Kidney capillary endothelial cell (primary cell): ENCODE measurements at places on chromosomes 2 and 18.

- DNase-seq = no peak
Measured at GRCh38 chr2:181304011-181304844, 153.0 kb upstream of the ITGA4 start.

DNA sequence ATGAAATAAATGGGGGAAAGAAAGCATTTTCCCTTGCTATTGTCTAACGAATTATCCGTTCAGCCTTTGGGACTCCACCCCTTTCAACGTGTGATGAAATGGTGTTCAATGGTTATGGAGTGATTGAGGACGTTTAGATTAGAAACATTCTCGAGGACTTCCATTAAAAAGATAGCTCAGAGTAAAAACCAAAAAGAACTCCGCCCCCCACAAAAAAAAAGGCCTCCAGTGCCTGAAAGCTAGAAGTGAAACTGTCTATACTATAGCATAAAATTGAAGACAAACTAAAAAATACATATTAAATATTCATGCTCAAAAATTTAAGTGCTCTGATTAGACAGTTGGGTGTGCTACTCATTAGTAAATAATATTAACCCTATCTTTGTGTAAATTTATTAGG is 3.0 kb upstream of the ZNF516 start:
- no peak for DNase-seq

- DNase-seq = peak; percentile 95
Measured at GRCh38 chr18:58362027-58362575, 266.8 kb downstream of the ALPK2 start.

DNA sequence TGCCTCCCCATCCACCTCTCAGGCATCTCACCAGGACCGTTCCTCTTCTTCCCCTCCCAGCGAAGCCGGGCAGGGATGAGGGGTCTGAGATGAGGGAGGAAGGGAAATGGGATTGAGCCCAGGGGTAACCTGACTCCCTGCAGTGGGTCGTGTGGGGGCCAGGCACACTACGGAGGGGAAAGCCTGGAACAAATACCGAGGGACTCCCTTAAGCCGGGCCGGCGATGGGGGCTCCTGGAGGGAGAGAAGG is 250 bp upstream of the SPEG start:
- no peak for DNase-seq

DNA sequence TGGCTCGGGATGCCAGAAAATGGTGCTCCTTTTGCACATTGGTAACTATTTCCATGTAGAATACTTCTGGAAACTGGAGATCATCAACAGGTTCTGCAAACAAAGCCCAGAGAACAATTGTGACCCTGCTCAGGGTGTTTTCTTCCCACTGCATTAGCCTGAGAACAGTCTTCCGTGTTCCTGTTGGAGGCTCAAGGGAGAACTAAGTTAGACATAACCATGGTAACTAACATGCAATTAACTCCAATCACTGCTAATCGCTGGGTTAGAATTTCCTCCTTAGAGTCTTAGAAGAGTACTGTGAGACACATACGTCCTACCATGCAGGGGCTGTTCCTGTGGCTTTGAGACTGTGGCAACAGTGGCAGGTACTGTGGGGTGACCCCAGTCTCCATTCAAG is 36.0 kb upstream of the PDIA6 start:
- DNase-seq = no peak

GRCh38 chr2:19036091-19036490 is 322.3 kb downstream of the OSR1 start:
- no peak for DNase-seq

GRCh38 chr18:35010993-35011392 is 30.2 kb upstream of the MAPRE2 start:
- no peak for DNase-seq

DNA sequence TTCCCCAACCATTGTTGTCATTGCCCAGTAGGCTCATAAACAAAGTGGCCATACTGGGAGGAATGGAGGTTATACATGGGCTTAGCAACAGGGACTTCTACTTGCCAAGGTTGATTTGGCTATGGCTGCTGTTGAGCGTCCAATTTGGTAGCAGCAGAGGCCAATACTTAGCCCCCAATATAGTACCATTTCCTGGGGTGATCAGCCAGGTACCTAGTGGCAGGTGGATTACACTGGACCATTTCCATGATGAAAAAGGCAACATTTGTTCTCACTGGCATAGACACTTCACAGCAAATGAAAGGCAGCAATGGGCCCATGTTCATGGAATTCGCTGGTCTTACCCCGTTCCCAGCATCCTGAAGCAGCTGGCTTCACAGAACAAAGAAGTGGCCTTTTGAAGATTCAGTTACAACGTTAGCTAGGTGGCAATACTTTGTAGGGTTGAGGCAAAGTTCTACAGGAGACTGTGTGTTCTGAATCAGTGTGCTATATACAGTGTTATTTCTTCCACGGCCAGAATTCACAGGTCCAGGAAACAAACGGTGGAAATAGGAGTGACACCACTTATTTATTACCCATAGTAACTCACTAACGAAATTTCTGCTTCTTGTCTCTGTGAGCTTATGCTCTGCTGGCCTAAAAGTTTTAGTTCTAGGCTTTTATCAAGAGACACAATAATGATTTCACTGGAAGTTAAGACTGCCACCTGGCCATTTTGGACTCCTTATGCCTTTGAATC is 37.5 kb downstream of the FBXO11 start:
- DNase-seq = no peak

GRCh38 chr2:231764760-231765159 is 16.3 kb downstream of the PDE6D start:
- DNase-seq = no peak

- peak; percentile 71 for DNase-seq
Measured at GRCh38 chr2:16666449-16666801, 791 bp upstream of the CYRIA start.

GRCh38 chr2:150676747-150677383 is 189.4 kb upstream of the RND3 start:
- DNase-seq = no peak

DNA sequence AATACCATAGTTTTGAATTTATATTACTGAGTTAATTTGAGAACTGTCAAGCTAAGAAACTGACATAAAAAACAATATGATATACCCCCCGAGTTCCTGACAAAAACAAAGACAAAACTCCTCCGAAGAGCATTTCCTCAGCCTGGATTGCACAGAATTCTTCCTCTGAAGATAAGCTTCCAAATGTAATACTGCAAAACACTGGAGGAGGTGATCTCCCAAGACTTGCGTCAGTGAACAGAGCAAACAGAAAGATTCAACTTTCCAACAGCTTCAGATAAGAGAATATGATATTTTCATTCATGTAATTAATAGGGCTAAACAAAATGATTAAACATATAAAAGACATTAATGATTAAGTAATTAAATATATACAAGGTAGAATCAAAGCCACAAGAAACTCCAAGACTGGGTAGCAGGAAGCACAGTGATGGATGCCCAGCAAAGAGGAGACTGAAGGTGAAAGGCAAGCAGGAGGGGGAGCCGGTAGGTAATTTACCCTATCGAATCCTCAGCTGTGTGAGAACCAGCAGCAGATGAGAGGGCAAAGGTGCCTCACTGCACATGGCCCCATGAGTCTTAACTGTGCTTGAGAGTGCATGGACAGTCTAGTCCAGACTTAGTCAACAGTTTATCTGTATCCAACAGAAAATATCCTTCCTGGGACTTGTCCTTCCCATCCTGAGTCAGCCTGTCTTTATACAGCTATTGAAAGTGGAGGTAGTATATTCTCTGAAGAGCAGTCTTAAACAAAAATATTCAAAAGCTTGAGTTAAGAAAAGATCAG is 18.3 kb upstream of the SERPINB3 start:
- DNase-seq = no peak

GRCh38 chr18:48703418-48703817 is 164.6 kb downstream of the CTIF start:
- no peak for DNase-seq

DNA sequence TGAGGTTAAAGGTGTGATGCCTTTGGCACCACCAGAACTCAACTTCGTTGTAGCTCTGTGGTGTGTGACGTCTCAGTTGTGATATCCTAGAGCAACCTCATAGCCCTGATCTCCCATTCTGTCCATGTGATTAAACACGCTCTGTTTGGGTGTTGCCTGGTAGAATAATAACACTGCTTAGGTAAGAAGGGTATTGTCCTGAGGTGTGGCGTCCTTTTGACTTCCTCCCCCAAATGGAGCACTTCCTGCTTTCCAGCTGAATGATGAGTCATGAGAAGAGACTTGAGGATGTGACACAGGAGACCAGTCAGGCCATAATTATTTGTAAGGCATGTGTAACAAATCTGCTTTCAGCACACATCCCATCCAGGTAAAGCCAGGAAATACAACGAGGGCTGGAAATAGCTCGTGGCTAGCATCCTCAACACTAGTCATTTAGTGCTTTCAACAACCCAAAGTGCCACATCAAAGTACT is 100.7 kb downstream of the RAPGEF4 start:
- DNase-seq = peak; percentile 100

GRCh38 chr2:26429779-26430578 is 28.3 kb downstream of the DRC1 start:
- no peak for DNase-seq

DNA sequence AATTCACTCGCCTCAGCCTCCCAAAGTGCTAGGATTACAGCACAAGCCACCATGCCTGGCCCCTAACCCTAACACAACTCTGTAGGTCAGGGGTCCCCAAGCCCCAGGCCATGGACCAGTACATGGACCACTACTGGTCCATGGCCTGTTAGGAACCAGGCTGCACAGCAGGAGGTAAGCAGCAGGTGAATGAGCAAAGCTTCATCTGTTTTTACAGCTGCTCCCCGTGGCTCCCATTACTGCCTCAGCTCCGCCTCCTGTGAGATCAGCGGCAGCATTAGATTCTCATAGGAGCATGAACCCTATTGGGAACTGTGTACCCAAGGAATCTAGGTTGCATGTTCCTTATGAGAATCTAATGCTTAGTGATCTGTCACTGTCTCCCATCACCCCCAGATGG is 201.7 kb downstream of the NRP2 start:
- no peak for DNase-seq

GRCh38 chr2:18856765-18857164 is 267.4 kb upstream of the NT5C1B start:
- no peak for DNase-seq

DNA sequence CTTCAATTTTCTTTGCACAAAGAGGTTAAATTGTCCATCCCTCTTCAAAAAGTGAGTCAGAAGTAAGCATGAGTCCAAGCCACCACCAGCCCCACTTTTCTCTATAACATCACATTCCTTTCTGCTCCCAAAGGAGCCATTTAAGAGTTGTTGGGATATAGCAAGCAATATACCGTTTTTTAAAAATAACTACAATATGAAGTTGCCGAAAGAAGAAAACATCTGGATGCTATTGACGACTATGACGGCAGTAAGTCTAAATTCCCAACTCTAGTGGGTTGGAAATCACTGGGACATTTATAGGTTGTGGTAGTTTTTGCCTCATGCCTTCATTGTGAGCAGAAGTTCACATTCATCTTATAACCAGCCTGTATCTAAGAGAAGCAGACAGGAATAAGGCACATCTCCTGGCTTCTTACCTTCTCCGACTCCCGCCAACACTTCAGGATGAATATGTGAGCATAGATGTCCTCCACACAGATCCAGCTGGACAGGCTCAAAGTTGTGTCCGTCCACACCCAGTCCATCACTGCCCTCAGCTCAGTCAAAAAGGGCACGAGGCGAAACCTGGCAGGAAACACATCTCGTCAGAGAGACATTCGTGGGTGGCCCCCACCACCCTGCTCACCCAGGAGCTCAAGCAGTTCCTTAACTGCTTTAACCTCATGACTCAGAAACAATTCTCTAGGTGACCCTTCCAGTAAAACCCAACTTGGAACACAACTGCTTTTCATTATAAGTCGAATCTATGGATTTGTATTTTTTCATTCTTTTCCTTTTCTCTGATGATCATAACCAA is 163.6 kb downstream of the NAPG start:
- DNase-seq = no peak

GRCh38 chr18:62523255-62523588 is 397 bp downstream of the ZCCHC2 start:
- DNase-seq = no peak

DNA sequence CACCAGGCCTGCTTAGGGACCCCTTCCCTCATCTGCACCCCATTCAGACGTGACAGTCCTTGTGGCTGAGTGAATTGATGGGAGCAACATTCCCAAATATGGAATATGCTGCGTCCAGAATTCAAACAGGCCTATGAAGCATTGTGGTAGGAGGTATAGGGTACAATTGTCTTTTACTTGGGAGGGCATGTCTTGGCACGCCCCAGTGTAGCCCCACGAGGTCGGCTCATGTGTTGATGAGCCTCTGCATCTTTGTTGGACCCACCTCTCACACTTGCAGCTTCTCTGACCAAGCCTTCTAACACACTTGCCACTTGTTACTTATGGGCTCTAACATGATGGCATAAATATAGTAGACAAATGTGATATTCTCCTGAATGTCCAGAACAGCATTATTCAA is 1.6 kb downstream of the TIMM21 start:
- DNase-seq = no peak

DNA sequence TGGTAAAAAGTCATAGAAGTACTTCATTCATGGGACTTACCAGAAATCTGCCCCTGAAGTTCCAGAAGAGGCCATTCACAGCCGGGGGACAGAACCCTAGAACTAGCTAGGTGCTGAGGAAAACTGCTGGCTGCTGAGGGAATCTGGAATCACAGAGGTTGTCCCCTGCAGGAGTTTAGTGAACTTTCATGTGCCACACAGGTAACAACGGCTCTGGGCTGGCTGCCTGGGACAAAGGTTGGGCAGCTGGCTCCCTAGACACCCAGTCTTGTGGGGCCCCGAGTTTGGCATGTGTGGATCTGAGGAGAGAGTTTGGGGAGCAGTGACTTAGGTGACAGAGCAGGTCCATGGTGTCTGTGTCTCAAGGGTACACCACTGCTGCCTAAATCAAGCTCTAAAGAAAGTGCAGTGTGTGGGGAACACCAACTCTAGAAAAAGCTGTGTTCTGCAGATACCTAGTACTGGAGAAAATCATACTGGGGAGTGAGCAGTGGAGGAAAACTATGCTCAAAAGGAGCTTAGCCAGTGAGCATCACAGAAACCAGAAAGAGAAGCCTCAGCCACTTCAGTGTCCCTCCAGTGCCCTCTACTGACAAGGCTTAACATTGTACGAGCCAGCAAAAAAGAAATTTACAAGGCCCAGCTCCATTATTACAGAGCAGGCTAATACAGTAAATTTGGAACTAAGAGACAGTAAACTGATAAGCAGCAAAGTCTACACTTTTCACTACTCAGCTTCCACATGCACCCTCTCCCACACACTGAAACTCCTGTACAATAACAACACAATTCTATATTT is 15.2 kb downstream of the GALNT3 start:
- DNase-seq = no peak

GRCh38 chr18:31798399-31798798 is 37.7 kb upstream of the SLC25A52 start:
- no peak for DNase-seq

- DNase-seq = peak; percentile 74
Measured at GRCh38 chr2:43707255-43708015, 31.2 kb upstream of the C1GALT1C1L start.

GRCh38 chr2:101267671-101268656 is 15.3 kb downstream of the CNOT11 start:
- no peak for DNase-seq

GRCh38 chr18:9259173-9259572 is 75.4 kb upstream of the TWSG1 start:
- no peak for DNase-seq
